ENCODE measurements at places on chromosomes 4 and X. TPM values are rescaled to one million over a fixed set of nuclear protein-coding genes. Genes with fewer than 3 reads are reported as not detected.

ARX gene
- not detected for total RNA-seq

GAGE1 gene
- not detected for total RNA-seq

EDA gene
- total RNA-seq = 8.6 TPM

TMEM150C gene
- 2.4 TPM for total RNA-seq

AWAT2 gene
- total RNA-seq = 0.26 TPM

PABPC5 gene
- 4.3 TPM for total RNA-seq

SPANXA2 gene
- not detected for total RNA-seq

DNA sequence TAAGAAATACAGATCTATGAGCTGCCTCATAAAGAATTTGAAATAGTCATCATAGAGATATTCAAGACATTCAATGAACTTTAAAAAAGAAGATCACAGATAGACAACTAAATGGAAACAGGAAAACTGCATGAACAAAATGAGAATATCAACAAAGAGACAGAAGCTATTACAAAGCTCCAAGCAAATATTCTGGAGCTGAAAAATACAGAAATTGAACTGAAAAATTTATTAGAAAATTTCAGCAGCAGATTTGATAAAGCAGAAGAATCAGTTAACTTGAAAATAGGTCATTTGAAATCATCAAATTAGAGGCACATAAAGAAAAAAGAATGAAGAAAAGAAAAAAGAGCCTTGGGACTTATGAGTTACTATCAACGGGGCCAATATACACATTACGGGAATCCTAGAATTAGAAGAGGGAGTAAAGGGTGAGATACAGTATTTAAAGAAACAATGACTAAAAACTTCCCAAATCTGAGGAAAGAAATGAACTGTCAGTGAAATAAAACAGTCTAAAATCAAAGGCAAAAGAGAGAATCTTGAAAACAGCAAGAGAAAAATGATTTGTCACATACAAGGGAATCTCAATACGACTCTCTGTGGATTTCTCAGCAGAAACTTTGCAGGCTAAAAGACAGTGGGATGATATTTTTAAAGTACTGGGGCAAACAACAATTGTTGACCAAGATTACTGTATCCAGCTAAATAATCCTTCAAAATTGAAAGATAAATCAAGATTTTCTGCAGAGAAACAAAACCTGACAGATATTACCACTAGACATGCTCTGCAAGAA lies 641.6 kb downstream of the ANKRD50 start:
- no peak for DNase-seq

- peak; percentile 59 for DNase-seq
Observed at GRCh38 chr4:82799006-82799881, 648 bp upstream of the SCD5 start.

- DNase-seq = no peak
Observed at GRCh38 chr4:184792334-184792733, 33.4 kb downstream of the ACSL1 start.

DNA sequence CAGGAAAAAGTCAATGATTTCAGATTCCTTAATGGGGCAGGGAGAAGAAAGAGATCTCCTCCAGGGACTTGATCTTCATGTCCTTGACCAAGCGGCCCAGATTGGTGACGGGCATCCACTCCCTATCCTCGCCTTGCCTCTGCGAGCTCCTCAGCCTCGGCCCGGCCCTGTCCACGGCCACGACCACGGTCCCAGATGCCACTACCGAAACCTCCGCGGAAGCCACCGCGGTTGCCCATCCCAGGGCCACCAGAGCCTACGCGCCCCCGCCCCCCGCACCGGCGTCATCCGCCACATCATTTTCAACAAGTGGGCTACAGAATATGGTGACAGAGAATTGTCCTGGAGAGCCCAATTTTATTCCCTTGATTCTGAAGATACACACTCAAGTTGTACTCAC lies 751.2 kb upstream of the PABPC4L start:
- DNase-seq = no peak

DNA sequence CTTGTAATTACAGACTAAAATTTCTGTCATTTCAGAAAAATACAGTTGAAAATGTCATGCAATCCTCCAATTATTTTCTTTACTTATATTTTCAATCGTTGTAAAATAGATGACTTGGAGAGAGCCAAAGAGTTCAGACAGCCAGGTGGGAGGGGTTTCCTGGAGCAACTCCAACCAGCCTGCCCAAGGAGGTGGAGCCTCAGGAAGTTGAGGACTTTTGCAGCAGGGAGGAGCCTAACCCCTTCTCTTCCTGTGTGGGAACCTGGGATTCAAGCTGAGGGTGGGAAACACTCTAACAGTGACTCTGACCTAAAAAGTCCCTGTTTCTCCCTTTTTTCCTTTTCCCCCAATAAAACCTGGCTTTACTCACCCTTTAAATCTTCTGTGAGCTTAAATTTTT lies 72.2 kb upstream of the GABRG1 start:
- peak; percentile 1 for DNase-seq

- no peak for DNase-seq
Observed at GRCh38 chr4:173247321-173247720, 78.7 kb downstream of the GALNT7 start.

- DNase-seq = no peak
Observed at GRCh38 chrX:113399506-113400192, 559.0 kb upstream of the AMOT start.

- no peak for DNase-seq
Observed at GRCh38 chrX:146278381-146278780, 460.8 kb downstream of the SLITRK2 start.

DNA sequence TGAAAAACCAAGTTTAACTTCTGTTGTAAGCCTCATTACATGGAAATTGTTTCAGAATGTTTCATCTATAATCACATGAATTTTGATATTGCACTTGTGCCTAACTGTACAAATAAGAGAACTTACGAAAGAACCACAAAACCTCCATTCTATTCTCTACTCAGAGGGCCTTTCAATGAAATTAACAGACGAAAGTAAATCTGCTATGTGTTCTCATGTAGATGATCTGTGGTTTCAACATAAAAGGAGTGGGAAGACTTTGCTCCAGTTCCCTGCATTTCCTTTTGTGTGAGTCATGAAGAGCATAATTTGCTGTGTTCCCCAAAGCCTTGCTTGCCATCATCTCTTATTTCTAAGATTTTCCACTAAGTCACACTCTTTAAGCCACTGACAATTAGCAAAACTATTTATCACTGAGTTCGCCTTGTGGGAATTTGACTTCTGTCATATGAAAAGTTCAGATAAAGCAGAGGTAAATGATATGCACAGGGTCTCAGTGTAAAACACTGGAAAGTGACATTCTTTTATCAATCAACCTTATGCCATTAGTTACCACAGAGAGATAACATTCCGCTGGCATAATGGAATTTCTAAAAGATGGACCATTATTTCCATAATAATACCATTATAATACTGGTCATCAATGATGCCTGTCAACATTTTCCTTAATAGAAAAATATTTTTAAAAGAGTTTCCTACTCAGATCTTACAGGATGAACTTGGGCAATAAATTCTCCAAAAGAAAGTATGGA lies 329.8 kb downstream of the NR3C2 start:
- no peak for DNase-seq

All from H7 (cell line).